GM23248 (cell line): ENCODE measurements at places on chromosomes 2 and 18. TPM values are rescaled to one million over a fixed set of nuclear protein-coding genes. Genes with fewer than 3 reads are reported as not detected.

Gene DSG2
- total RNA-seq: under 0.01 TPM in 1 of 2 replicates, not detected in the other

Gene CNGA3
- total RNA-seq: under 0.01 and 0.51 TPM in 2 replicates

Gene SCN2A
- total RNA-seq: 1.1 and 2.2 TPM in 2 replicates

Gene CTNNA2
- total RNA-seq: not detected in 2 replicates

Gene PLGLB1
- 0.22 and 0.38 TPM in 2 replicates for total RNA-seq

Gene DCDC2C
- total RNA-seq: not detected in 2 replicates

Gene ACMSD
- not detected in 2 replicates for total RNA-seq

Gene STON1
- total RNA-seq: 4.9 and 5.6 TPM in 2 replicates

Gene TWIST2
- 467 and 544 TPM in 2 replicates for total RNA-seq

Gene KIF3C
- total RNA-seq: 7.2 and 18.2 TPM in 2 replicates
